Fibroblast of skin of back (primary cell): ENCODE measurements at places on chromosomes 11 and 22.

DNA sequence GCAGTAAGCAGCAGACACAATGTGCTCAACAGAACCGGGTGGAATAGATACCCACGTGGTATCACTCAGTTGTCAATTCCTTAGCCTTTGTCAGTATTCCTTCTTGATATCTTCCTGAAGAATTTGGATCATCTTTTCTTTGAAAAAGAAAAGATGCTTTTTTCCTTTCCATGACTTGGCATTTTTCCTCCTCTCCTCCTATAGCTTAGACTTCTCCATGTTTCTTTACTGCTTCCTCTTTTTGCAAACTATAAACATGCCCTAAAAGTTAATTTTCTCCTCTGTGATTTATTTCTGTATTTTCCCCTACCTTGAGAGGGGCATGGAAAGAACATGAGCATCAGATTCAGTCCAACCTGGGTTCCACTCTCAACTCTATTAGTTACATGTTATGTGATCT lies 11.7 kb downstream of the CBLIF start:
- no peak for DNase-seq

- DNase-seq, result no peak
These were observed 93.2 kb downstream of the PLEKHA7 start for GRCh38 chr11:16921019-16921418.

DNA sequence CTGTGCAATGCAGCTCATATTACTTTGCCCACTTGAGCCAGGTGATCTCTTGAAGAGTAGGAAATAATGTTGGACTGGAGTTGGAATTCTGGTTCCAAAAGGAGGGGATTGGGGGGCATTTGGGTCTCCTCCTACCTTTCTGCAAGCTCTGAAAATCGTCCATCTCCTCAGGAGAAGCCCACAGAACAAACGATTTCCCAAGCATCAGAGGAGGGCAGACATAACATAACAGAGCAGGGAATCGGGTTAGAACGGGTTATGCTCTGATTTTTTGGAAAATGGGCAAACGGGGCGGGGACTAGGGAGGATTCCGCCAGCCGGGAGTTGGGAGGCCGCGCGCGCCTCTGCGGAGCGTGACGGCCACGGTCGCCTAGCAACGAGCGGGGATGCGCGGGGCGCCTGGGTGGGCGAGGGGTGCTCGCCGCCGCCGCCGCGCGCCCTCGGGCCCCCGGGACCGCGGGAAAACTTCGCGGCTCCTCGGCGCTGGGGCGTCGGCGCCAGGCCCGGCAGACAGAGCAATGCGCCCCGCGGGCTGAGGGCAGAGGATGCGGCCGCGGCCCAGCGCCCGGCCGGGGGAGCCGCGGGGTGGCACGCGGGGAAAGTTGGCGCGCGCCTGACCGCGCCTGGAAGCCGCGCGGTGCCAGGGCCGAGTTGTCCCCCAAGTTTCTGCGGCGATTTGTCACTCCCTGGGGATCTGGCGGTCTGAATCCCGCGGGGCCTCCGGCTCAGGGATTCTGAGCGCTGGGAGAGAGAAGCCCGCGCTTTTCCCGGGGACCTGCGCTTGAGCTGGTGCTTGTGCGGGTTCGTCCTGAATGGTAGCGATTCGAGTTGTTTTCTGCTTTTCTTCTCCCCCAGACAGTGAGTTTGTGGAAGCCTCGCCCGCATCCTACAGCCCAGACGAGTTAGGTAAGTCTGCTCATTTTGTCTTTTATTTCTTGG lies 27.8 kb upstream of the AMOTL1 start:
- DNase-seq, result peak; percentile 34

GRCh38 chr22:48882636-48883200 lies 945.0 kb downstream of the BRD1 start:
- DNase-seq, result no peak

- no peak for DNase-seq
These were observed 20.7 kb downstream of the OR10A6 start for GRCh38 chr11:7910286-7910788.

DNA sequence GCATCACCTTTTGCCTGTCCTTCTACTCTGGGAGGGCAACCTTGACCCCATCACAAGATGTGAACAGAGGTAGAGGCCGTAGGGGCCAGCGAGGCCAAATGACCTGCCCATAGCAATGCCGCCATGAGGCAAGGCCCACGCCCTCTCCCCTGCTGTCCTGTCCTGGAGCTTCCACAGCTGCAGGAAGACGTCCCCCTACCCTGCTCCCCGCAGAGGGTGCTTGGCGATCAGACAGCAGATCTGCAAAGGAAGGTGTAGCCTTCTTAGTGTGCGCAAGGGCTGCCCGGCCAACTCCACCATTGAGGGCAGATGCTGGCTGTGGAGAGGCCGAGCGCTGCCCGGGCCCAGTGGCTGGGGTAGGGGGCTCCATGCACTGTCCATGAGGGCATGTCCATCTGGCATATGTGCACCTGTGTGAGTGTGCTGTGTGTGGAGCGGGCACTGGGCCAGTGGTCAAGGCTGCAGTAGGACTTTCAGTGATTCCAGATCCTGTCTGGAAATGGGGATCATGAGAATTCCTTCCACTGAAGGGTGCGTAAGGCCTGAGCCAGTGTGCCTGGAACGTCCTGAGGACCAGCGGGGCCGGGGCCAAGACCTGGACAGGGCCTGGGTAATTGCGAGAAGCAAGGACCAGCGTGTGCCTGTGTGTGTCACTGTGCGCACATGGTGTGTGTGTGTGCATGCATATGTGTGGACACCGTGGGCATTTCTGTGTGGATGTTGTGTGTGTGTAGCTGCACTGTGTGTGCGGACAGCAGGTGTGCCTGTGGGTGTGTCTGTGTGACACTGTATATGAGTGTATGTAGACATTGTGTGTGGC lies 11.0 kb downstream of the TRPM5 start:
- no peak for DNase-seq

DNA sequence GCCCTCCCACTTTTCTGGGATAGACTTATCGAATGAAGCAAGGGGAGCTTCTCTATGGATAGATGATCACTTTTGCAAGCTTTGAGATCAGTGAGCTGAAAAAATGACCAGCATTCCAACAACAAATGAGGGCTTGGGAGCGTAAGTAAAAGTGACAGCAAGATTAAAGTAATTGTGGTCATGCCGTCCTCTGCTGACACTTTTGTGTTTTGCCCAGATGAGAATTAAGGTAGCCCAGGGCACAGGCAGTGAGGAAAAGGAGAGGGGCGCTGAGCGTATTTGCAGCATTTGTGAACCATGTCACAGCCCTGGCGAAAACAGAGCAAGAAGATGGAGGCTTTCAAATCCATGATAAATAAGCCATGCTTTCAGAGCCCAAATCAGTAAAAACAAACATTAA lies 24.6 kb upstream of the TMA7B start:
- no peak for DNase-seq

GRCh38 chr11:6615046-6615445 lies 3.0 kb upstream of the TAF10 start:
- DNase-seq, result no peak

- no peak for DNase-seq
These were observed 33.0 kb downstream of the CHID1 start for GRCh38 chr11:877565-877964.

DNA sequence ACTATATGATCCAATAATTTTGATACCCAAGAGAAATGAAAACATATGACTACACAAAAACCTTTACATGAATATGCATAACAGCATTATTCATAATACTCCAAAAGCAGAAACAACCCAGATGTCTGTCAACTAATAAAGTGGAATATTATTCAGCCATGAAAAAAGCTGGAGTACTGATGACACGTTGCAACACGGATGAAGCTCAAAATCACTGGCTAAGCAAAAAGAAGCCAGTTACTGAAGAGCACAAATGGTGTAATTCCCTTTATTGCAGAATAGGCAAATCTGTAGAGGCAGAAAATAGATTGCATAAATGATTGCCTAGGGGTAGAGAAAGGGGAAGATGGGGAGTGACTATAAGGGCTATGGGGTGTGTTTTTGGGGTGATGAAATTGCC lies 117.6 kb upstream of the FGF3 start:
- DNase-seq, result no peak

- DNase-seq, result no peak
These were observed 59.7 kb upstream of the AMPD3 start for GRCh38 chr11:10395166-10395897.

DNA sequence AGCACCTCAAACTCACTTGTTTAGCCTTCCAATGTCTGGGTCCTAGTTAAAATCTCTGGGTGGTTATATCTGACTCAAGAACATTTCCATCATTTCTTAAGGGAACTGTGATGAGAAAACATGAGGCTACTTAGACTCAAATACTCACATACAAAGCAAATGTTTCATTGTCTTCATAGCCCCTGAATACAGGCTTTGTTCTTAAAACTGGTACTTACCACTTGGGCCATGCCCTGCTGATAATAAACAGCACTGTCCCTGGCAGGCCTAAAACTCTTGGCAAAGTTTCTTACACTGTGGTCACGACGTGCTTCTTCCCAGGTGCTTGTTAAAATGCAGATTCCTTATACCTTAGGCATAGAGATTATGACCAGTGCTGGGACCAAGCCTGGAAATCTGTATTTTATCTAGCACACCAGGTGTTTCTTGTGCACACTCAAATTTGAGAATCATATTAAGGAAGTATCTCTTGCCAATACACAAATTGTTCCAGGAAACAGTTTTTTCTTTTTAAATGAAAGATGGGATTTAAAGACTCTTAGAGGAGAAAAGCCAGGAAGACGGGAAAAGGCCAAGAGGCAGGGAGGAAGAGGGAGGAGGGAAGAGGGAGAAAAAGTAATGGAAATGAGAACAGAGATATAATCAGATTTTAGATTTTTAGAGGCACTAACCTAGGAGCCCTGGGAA lies 287.9 kb upstream of the MPPED2 start:
- no peak for DNase-seq

GRCh38 chr11:85725510-85726258 lies 39.7 kb upstream of the CCDC89 start:
- peak; percentile 92 for DNase-seq

- peak; percentile 88 for DNase-seq
These were observed 1.9 kb downstream of the MS4A10 start for GRCh38 chr11:60786811-60787567.
